NCI-H1105 (cell line): ENCODE measurements at places on chromosomes 6 and 20.

DNA sequence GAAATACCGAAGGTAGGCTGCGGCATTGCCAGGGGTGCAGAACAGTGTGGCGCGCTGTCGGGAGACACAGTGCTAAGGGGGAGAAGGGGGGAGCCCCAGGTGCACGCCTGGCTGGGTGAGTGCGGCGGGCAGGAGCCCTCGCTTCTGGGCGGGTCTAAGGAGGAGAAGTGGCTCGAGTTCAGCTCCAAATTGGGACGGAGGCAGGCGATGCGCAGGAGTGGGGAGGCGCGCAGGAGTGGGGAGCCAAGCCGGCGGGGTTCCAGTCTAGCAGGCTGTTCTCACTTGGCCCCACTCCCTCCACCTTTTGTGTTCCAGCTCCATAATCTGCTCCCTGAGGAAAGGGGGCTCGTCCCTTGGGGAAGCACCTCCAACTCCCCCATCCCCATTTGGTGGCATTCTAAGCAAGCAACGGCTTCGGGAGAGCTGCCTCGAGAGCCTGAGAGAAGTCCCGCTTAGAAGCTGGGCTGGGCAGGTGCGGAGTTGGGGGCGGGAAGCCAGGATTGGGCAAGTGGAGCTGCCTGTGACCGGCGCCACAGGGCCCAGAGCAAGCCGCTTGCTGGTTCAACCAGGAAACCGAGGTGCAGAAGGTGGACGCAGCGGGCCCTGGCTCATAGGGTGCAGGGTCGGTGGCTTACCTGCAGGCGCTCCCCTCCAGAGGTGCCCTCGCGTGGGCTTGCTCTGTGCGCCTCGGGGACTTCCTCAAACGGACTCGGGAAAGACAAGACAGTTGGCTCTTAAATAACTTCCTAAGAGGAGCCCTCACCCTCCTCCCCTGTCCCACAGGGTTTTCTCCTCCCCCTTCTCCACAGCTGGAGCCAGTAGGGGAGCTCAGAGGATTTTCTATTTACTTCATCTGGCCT, at the start of gene F13A1:
F13A1 (minus strand) TSS at position 711 of the 860 bp plus-strand sequence. CDS start 1,998 bp downstream, outside the sequence.
- peak; percentile 37 for DNase-seq

DNA sequence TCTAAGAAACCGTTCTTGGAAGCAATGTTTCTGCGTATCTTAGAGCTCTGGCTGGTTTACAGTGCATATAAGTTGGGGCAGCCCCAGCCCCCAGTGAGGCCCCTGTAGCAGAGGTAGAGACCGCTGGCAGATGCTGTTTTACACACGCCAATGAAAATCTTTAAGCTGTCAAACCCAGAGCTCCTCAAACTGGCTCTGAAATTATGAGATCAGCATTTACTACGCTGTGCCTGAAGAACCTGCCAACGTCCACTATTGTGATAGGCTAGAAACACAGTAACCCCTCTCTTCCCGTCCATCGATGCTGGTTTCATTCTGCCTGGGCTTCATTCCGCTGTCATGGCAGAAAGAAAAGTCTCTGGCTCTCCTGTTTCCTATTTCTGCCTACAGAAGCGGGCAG, 160.6 kb downstream of the SMOC2 start:
- no peak for DNase-seq

DNA sequence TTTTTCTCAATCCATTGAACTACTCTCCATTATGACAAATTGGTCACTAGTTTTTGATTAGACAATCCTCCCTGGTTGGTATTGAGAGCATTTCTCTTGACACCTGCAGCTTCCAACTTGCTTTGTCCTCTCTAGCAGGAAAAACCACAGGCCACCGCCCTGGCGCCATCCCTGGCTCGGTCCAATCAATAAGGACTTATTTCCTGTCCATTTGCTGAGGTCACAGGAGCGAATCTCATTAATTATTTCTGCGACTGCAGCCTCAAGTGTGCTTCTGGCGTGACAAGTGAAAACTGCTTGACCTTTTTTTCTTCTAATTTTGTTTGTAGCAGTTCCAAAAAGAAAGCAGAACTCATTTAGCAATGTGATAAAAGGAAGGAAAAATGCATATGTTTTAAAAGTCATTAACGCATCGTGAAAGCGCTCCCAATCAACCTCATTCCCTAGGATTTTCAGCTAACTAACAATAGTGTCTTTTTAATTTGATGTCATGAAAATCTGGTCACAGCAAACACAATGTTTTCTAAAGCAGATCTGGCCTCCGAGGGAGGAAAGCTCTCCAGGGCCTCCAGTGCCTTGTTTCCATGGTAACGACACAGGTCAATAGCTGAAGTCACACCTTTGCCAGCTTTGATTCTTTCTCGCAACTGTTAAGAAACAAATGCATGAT, 39.0 kb upstream of the BEND3 start:
- DNase-seq: peak; percentile 85

GRCh38 chr20:2103461-2104153, 2.0 kb downstream of the STK35 start:
- DNase-seq: no peak

DNA sequence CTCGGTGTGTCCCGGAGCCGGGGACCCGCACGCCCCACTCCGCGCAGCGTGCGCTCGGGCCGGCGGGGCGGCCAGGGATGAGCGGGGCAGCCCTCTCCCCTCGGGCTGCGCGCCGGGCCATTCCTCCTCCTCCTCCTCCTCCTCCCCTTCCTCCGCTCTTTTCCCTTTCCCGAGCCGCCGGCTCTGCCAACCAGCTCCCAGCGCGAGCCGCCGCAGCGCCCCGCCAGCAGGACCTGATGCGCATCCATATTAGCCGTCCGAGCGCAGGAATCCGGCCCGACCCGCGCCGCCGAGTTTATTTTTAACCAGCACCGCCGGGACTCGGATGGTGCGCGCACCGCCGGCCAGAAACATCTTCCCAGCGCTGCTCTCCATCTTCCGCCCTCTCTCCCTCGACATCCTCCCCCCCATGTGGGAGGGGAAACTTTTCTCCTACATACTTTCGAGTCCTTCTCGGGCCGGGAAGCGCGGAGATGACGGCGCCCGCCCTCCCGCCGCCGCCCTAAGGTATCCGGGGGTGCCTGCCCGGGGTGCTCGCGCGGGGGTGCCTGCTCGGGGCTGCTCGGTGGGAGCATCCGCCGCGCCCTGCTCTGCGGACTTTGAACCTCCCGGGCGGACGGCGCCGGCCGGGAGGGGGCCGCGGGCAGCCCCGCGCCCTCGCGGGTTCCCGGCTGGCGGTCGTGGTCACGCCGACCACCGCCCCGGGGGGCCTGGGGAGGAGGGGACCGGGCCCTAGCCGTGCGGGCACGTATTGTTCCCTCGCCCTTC, 619 bp downstream of the RREB1 start:
- DNase-seq: no peak

DNA sequence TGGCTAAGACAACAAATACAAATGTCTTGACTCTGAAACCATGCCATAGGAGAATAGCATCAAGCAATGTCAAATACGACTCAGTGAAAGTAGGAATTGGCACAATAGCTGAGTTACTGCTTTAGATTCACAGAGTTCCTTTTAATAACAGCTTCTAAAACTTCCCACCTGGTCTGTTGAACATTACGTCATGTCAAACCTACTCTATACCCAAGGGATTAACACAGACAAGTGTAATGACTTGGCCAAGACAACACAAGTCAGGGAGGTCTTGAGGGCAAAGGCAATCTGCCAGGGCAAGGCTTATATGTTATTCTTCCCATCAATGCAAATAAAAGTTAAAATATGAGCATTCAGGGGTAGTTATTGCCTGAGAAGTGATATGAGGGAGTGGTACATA, 265.1 kb upstream of the PRDM1 start:
- no peak for DNase-seq

DNA sequence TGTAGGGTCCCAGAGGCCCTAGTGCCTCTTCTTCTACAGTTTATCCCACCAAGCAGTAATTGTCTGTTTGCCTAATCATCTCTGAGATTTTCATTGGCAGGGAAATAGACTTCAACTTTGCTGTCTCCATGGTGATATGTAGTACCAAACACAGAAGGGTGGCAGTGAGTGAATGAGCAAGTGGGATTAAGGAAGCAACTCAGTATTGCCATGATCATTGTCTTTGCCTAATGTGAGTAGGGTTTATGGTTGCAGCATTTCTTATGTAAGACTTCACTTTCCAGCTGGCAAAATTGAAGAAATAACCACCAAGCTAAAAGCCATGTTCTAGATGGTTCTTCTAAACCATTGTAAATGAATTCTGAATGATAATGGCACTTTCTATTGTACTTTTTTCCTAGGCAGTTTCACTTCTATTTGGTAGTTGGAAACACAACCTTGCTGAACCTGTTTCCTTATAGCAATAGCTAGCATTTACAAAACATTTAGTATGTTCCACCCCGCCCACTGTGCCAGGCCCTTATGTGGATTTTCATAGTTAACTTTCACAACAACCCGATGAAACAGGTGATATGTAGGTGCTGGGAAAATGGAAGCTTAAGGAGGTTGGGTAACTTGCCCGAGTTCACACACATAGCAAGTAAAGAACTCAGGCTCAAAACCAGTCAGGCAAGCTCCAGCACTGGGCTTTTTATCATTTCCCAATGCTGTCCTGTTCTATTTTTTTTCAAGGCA, 32.0 kb downstream of the ZC2HC1B start:
- DNase-seq: peak; percentile 2

DNA sequence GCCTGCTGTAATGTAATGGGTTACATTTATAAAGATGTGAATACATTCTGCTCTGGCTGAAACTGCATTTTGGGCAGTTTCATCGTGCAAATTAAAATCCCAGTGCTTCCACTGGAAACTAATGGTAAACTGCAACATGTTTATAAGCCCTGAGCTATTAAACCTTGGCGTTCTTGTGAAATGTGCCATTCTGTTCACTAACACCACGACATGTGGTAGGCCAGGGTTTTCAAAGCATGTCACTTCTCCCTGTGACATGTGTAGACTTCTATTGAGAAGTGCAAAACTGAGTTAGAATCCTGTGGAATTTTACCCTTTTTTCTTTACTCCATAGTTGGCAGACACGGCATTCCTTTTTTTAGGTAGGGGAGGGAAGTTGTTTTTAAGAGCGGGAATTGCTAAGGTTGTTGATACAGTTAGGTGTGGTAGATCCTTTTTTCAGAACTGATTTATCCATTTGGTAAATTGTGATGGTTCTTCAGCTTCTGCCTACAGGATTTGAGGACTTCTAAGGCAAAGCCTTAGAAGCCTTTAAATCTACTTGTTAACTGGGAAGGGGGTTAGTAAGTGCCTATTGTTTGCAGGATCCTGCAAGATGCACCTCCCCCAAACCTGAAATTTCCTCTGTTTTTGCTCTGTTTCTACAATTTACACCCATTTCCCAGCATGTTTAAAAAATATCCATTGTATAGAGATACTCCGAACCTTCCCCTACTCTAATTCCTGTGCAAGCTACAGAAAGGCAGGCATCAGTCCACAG, 4.2 kb downstream of the SASH1 start:
- no peak for DNase-seq
